ENCODE measurements at places on chromosomes 11 and 22.
A peak's percentile ranks its signal among the peaks of the same experiment; 100 is the strongest.

DNA sequence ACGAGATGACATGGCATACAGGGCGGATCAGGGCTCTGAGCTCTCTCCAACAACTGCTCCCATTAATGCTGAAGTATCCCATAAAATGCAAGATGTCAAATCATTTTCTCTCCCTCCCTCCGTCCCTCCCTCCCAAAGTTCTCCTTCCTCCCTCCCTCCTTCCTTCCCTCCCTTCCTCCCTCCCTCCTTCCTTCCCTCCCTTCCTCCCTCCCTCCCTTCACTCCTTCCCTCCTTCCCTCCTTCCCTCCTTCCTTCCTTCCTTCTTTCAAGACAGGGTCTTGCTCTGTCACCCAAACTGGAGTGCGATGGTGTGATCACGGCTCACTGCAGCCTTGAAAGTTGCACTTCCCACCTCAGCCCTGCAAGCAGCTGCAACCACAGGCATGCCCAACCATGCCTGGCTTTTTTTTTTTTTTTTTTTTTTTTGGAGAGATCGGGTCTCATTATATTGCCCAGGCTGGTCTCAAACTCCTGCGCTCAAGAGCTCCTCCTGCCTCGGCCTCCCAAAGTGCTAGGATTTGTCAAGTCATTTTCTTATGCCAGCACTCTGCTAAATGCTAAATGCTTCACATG is 38.2 kb downstream of the TXN2 start:
- no peak for DNase-seq

GRCh38 chr22:17980638-17981051 is 43.7 kb downstream of the MICAL3 start:
- no peak for DNase-seq

DNA sequence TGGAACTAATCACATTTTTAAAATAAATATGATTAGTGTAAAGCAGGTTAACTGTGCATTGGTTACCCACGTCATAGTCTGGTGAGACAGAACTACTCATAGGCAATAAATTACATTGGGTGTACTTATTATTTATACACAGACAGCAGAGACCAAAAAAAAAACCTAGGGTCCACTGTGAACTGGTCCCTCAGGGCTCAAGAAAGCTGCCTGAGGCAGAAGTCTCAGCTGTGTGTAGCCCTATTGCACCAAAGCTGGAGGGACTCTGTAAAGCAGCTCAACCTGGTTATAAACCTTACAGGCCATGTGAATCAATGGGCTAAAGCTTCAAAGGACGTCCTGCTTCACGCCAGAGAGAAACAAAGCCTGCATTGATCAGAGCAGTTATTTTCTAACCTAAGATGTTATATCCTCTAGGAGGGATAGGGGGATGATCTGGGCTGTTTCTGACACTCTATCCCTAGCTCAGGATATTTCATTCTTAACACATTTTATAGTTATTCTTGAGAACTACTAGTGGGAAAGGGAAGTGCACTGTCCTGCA is 432.2 kb upstream of the ANO3 start:
- DNase-seq: no peak

DNA sequence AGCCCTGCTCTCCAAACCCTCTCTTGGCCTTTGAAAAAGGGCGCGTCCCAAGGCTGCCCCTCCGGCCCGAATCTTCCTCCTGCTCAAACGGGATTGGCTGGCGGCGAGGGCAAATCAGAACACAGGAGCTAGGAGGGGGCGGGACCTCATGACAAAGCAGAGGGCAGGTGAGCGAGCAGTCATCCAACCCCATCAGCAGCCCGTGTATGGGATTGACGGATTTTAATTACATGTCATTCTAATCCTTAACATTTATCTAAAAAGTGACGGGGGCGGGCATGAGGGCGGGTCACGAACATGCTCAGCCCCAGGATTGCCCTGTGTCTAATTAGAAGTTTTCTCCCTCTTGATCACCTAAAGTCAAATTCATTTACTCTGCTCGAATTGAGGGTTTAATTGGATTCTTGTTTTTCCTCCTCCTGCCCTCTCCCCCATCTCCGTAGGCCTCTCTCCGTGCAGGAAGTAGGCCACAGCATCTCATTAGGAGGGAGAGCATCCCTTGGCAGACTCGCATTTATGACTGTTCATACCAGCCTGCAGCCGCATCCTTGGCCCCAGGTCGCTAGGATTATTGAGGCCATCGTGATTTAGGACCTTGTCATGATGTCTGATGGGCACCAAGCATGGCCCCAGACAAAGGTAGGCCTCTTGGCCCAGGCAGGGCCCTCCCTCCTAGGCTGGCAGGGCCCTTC is 147.1 kb downstream of the CHST1 start:
- DNase-seq: no peak

GRCh38 chr11:117492578-117493251 is 165.1 kb downstream of the CEP164 start:
- DNase-seq: no peak

DNA sequence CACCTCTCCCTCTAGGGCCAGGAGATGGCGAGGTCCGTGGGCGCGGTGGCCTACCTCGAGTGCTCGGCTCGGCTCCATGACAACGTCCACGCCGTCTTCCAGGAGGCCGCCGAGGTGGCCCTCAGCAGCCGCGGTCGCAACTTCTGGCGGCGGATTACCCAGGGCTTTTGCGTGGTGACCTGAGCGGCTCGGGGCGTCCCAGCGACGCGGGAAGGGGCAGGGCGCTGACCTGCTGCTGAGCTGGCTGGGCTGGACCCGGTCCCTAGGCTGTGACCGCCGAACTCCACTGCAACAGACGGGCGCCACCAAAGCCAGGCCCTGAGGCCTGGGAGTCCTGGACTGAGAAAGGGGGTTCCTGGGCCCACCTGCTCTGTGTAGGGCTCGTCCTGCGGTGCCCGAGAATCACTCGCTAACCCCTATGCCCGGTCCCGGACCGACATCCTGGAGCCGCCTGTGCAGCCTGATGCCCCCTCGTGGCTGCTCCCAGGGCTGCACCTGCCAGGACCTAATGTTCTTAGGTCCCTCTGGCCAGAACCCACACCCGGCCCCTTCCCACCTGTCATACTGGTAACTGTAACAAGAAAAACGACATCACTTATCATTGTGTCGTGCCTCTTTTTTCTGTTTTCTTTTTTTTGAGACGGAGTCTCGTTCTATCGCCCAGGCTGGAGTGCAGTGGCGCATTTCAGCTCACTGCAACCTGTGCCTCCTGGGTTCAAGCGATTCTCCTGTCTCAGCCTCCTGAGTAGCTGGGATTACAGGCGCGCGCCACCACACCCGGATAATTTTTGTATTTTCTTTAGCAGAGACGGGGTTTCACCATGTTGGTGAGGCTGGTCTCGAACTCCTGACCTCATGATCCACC is 15.0 kb downstream of the RHOD start:
- DNase-seq: no peak

DNA sequence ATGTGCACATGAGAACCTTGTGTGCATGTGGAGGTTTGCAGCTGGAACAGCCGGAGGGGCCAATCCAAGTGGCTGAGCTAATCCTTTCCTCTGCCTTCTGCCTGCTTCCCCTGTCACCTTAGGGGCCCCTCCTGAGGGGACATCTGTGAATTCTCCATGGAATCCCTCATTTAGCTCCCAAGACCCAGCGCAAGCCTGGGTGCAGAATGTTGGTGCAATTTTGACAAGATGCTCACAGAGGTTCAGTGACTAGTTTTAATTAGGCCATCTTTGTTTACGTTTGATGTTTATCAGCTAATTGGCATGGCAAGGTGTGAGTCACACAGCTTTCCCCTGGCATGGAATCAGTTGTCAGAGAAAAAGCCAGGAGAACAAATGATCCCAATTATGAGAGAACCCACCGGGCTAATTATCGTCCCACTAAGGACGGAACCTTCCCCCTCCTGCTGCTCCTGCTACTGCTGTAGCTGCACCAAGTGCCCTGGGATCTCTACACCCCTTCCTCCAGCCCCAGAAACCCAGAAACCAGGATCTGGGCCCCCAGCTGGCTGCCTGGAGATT is 63.6 kb upstream of the PAX6 start:
- peak; percentile 7 for DNase-seq

DNA sequence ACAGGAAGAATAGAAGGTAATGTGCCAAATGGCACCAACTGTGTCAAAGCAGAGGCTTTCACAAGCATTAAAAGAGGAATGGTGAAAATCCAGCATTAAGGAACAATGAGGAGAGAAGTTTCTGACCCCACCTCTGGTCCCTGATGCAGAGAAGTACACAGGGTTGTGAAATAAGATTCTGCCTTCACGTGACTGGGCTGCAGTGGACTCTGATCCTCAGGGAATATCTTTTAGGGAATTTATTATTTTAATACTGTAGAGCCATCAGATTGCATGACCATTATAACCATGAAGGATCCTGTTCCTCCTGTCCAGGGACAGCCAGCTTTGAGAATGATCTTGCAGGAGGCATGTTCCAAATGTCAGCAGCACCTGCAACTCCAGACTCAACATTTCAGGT is 74.4 kb upstream of the FAR1 start:
- DNase-seq: no peak

- no peak for DNase-seq
Measured at GRCh38 chr11:27464289-27464696, 8.3 kb downstream of the LGR4 start.
